ENCODE measurements at places on chromosomes 4 and X.

DNA sequence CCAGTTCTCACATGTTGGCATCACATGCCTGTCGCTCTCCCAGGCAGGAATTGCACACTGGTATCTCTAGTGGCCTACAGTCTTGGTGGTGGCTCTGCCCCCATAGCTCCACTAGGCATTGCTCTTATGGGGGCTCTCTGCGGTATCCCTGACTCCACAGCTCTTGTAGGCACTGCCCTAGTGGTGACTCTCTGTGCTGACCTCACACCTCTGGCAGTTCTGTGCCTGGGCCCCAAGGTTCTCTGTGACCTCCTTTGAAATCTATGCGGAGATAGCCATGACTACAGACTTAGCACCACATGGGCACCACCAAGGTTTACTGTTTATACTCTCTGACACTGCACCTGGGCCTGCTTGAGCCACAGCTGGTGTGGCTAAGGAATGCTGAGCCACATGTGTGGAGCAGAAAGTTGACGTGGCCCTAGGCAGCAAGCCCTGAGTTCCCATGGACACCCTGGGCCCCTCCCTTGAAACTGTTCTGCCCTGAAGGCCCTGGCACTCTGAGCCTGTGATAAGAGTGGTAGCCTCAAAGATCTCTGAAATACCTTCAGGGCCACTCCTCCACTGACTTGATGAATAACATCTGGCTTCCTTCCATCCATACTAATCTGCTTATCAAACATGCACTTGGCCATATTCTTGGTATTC is 8.0 kb downstream of the SLC9B1 start:
- DNase-seq, result no peak

- no peak for DNase-seq
These were observed 417.9 kb upstream of the AGA start for GRCh38 chr4:177860171-177860570.

GRCh38 chr4:167897116-167897515 is 195.2 kb upstream of the ANXA10 start:
- DNase-seq, result no peak

GRCh38 chr4:114076899-114077570 is 97.6 kb upstream of the ARSJ start:
- no peak for DNase-seq

GRCh38 chr4:80989921-80990544 is 40.5 kb upstream of the BMP3 start:
- peak; percentile 73 for DNase-seq

GRCh38 chrX:38183596-38183995 is 37.1 kb downstream of the SRPX start:
- DNase-seq, result no peak

DNA sequence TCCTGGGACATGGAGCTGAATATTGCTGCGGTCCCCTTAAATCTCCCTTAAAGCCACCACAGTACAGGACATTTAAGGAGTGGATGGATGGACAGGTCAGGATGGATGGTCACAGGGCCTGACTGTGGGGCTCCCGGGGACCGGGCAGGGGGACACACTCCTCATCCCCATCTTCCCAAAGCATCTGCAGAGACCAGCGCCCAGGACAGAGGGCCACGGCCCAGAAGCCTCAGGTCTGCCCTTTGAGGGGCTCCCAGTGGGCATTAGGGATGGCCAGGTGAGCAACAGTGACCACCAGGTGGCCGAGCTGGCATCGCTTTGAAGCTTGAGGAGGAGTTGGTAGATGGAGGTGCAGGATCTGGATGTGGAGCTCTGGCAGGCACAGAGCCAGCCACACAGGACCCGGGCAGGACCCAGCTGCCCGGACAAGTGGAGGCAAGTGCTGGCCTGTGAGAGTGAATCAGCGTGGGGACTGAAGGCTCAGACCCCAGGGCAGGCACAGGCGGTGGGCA is 51.4 kb downstream of the ABLIM2 start:
- no peak for DNase-seq

GRCh38 chr4:36241771-36242170 is 2.5 kb downstream of the ARAP2 start:
- no peak for DNase-seq

- no peak for DNase-seq
These were observed 52.1 kb upstream of the TBC1D9 start for GRCh38 chr4:140808256-140808655.

- DNase-seq, result no peak
These were observed 6.8 kb downstream of the AIMP1 start for GRCh38 chr4:106323119-106323518.

DNA sequence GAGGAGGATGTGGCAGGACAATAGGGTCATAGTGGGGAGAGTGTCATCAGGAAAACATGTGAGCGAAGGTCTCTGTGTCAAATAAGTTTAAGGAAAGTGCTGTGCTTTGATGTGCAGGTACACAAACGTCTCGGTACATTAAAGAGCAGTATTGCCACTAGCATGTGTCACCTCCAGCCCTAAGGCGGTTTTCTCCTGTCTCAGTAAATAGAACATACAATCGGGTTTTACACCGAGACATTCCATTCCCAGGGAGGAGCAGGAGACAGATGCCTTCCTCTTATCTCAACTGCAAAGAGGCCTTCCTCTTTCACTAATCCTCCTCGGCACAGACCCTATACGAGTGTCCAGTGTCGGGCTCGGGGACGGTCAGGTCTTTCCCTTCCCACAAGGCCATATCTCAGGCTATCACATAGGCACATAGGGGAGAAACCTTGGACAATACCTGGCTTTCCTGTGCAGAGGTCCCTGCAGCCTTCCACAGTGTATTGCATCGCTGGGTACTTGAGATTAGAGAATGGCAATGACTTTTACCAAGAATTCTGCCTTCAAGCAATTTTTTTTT is 684.5 kb downstream of the PDHA2 start:
- no peak for DNase-seq

- DNase-seq, result no peak
These were observed 5.7 kb downstream of the AFM start for GRCh38 chr4:73487233-73487632.

DNA sequence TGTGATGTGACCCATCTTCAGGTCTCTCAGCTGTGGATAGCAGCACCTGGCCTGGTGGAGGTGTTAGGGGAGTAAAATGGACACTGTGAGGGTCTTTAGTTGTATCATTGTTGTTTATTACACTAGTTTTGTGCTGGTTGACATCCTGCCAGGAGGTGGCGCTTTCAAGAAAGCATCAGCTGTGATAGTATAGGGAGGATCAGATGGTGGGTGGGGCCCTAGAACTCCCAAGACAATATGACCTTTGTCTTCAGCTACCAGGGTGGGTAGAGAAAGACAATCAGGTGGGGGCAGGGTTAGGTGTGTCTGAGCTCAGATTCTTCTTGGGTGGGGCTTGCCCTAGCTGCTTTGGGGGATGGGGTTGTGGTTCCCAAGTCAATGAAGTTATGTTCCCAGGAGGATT is 162.8 kb downstream of the PPP1R2C start:
- DNase-seq, result peak; percentile 3

GRCh38 chr4:160318567-160319220 is 1215.8 kb downstream of the RAPGEF2 start:
- DNase-seq, result no peak

DNA sequence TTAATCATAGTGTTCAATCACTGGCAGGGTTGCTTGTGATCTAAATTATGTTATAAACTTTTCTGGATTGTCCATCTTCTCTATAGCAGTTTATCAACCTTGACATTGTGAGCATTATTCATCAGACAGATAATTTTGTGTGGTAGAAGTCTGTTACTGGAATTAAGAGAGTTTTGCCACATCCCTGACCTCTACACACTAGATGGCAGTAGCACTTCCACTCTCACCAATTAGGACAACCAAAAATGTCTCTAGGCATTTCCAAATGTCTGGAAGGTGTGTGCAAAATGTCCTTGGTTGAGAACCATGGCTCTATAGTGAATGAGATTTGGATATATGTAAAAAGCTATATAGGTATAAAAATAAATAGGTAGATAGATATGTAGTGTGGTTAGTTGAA is 324.1 kb upstream of the FAM47C start:
- no peak for DNase-seq

DNA sequence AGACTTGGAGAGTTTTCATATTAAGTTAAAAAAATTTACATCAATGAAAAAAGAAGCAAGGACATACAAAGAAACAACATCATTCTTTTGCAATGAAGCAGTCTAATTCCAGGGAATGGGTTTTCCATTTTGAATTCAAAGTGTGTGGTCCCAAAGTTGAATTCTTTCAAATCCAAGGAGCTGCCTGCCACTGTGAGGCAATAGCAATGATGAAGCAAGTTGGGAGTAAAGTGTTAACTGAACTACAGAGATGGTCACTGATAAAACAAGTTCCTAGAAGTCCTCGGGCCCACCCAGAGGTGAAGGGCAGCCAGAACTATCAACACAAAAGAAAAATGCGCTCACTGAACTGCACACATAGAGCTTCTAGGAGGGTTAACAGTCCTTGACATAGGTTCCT is 115.9 kb downstream of the RAB28 start:
- DNase-seq, result no peak

GRCh38 chr4:80307774-80308465 is 27.6 kb upstream of the CFAP299 start:
- DNase-seq, result no peak

DNA sequence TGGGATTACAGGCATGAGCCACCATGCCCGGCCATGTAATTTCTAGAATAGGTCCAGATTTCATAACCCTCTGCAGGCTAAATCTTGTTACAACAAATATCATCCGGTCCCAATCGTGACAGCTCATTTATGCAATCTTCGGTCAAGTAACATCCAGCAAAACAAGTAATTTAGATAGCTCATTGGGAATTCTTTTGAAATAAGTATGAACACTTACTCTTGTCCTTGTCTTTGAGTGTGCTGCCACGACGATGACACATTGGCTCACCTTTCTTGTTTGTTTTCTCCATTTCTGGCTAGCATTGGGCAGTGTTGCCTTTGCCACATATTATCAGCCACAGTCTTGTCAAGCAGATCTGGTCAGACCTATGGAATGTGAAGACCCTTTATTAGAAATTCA is 92.0 kb downstream of the PHEX start:
- no peak for DNase-seq

GRCh38 chrX:40570346-40571093 is 10.2 kb upstream of the ATP6AP2 start:
- DNase-seq, result peak; percentile 70

DNA sequence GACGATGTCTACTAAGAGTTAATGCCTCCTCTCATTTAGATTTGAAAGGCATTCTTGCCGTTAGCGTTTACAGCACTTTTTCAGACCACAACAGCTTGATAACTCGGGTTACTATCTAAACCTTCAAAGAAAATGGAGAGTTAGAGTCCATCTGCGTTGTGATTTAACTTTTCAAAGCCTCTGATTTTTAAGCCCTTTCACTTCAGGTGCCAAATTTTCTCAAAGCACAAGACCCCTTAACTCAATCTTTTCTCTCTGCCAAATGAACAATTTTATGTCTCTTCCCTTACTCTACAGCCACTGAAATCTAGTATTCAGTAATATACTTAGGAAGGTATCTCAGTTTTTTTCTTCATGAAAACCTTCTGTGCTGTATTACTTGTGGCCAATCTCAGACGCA is 310.5 kb downstream of the TENM3 start:
- no peak for DNase-seq

DNA sequence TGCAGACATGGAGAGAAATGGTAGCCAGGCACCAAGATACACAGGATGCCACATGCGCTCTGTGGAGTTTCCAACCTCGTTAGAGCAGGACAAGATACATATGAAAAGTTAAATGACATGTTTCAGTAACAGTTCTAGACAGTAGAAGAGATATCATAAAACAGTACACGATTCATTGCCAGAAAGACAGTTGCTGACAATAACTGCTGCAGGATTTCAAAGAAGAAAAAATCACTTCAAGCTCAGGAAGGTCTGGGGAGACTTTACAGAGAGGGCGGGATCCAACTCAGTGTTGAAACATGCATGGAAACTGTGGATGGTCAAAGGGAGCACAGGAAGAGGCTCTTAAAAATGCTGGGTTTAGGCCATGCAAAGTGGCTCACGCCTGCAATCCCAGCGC is 31.0 kb downstream of the DCTD start:
- no peak for DNase-seq

GRCh38 chrX:2539586-2539985 is 38.8 kb upstream of the DHRSX start:
- DNase-seq, result no peak

DNA sequence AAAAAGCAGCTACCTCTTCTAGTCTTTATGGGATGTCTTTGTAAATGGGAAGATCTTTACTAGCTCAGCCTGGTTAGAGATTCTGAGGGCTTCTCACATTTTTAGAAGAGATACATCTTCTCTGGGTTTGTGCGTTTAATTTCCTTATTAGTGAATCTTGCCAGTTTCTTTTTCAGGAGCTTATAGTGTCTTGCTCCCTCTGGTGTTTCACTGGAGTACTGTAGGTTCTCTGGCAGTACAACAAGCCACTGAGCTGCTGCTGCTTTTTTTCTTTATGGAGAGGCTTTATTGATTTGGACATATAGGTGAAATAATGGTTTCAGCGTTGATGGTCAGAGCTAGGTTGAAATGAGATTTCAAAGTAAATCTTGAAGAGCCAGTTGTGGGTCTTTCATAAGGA is 82.9 kb downstream of the LAS1L start:
- peak; percentile 43 for DNase-seq

Measured in suppressor macrophage (primary cell).